ENCODE measurements at places on chromosomes 5 and 9.

GRCh38 chr9:101025940-101026339, 2.6 kb upstream of the PLPPR1 start:
- no peak for DNase-seq

GRCh38 chr5:109611505-109611904, 78.2 kb upstream of the MAN2A1 start:
- no peak for DNase-seq

GRCh38 chr5:81068635-81069034, 108.5 kb downstream of the RASGRF2 start:
- DNase-seq = no peak

DNA sequence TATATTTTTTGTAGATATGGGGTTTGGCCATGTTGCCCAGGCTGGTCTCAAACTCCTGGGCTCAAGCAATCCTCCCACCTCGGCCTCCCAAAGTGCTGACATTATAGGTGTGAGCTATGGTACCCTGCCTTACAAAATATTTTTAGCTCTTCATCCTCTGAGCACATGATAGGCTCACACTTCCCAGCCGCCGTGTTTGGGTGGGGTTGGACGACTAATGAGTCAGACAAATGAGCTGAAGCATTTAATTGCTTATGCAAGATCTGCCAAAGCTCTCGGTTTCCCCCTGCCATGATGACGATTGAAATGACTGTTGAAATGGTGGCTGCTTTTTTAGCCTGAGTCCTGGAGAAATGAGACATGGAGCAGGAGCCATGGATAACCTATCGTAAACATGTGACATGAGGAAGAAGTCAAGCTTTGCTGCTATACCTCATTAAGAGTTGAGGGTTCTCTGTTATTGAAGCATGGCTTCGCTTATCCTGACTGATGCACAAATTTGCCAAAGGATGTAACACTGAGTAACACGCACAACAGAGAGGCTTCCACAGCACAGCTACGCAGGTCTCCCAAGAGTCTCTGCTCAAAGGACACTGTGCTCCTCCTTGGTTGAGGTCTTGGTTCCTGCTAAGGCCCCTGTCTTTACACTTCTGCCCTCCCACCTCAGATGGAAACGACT, 48.2 kb upstream of the GFPT2 start:
- DNase-seq = no peak

DNA sequence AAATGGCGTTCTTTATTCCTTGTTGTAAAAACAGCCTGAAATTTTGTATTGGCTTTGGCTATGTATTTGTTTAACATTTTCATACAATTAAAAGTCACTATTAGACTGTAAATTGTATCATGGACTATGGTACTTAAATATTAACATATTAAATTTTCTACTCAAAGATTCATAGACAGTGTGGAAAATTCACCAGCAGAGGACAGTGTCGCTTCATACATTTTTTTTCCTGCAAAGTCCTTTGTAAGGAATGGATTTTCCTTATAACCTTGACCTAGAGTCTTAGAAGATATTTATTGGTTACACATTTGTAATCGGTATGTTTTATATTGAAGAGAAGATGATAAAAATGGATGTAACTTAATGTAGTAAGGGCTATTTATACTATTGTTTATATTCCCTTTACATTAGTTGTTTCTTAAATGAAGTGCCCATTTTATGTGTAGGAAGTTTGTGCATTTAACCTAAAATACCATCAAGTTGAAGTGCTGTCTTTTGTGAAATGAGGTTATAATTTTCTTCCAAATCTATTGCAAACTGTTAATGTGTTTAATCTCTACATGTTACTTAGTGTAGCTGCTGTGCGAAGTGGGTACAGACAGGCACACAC, 150.1 kb downstream of the KDM4C start:
- no peak for DNase-seq

- DNase-seq = no peak
Measured at GRCh38 chr5:9015937-9016270, 530.0 kb downstream of the SEMA5A start.

GRCh38 chr5:1930880-1931603, 48.3 kb upstream of the IRX4 start:
- no peak for DNase-seq

DNA sequence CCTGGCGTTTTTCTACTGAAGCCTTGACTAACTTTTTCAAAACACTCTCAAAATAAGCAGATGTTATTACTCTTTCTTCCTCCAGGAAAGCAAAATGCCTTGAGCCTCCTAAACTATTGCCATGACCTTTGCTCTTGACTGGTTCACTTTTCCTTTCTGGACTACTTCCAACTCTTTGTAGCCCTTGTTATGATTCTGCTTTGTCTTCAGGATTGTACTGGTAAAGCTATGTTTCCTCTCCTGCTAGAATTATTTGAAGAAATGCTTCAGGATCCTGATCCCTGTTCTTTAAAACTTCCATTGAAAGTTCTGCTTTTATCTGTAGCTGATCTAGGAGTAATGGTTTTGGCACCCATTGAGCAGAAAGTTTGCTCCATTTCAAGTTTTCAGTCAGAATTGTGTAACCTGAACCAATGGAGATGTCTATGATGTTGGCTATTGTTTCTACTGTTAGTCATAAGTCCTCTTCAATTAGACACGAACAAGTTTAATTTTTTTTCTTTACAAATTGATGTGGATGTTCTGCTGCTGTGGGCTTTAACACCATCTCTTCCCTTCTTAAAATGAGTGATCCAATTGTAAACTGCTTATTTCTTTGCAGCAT, 1356.4 kb downstream of the EFNA5 start:
- no peak for DNase-seq

DNA sequence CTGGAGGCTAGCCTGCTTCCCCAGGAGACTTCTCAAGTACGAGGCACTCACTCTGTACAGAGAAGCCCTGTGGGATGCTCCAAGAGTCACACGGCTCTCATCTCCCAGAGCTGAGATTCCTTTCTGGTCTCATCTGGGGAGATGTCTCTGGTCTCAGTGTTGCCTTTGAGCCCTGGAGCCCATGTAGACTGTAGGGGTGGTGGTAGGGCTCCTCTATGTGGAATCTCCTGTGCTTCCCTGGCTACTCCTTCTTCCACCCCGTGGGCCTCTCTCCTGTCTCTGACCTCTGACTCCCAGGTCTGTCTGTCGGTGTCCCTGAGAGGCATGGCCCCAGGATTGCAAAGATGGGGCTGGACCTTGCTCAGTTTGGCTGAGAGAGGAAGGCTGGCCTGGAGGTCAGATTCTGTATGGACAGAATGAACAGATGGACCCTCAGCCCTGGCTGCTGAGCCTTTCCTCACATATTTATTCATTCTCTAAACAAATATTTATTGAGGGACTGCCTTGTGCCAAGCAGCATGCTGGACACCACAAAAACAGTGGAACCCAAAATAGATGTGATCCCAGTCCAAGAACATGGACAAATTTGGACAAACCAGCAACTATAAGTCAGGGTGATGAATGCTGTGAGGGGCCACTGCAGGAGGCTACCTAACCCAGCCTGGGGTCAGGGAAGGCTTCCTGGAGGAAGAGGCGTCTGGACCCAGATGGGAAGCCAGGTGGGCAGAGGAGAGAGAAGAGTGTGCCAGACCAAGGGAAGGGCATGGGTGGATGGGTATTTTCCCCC, 2.6 kb downstream of the CCL19 start:
- no peak for DNase-seq

DNA sequence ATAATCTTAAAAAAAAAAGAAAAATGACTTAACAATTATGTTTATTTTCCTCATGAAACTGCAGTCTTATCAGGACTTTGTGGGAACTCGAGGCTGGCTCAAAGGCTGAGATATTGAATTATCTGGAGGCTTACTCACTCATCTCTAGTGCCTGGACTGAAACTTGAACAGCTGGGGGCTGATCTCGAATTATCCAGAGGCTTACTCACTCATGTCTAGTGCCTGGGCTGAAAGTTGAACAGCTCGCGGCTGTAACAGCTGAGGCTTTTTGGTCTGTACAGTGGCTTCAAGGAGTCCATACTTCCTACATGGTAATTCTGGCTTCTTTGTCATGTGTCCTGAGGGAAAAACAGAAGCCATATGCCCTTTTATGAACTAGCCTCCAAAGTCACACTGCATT, 371.9 kb downstream of the CETN3 start:
- no peak for DNase-seq

GRCh38 chr5:169063316-169063953, 237.5 kb downstream of the SLIT3 start:
- no peak for DNase-seq

DNA sequence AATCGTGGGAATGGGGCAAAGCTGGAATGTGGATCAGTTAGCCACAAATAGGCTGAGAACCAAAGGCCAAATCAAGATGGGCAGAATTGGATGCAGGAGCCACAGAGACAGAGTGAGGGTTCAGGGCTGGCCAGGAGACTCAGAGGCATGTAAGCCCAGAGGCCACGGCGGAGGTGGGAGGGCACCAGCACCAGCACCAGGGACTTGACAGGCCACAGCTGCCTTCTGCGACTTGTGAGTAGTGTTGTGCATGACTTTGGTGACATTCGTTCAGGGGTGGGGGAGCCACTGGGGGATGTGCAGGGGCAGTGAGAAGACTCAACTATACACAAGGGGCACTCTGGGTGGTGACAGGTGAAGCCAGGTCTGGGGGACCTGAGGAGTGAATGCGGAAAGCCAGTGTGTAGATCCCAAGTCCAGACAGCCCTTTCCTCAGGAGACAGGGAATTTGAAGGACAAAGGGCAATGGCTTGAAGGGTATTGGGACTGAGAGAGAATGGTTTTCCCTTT, 53.2 kb downstream of the TMOD1 start:
- no peak for DNase-seq

GRCh38 chr5:148853868-148854267, 27.5 kb downstream of the ADRB2 start:
- DNase-seq = no peak

DNA sequence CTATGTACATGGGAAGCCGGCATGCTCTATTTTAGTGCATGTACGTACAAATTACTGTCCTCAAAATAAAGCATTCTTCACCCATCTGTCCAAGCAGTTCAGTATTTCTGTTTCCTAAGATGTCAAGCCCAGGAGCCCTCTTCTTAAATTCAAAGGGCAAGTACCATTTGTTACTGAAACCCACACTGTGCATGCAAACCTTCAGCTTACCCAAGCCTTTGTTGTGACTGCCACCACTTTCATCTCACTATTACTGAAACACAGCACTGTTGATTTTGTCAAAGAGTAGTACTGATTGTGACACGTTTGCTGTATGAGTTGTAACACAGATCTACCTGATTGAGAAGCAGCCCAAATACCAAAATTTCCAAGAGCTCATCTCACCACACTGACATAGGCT, 390.4 kb upstream of the IZUMO3 start:
- DNase-seq = no peak

DNA sequence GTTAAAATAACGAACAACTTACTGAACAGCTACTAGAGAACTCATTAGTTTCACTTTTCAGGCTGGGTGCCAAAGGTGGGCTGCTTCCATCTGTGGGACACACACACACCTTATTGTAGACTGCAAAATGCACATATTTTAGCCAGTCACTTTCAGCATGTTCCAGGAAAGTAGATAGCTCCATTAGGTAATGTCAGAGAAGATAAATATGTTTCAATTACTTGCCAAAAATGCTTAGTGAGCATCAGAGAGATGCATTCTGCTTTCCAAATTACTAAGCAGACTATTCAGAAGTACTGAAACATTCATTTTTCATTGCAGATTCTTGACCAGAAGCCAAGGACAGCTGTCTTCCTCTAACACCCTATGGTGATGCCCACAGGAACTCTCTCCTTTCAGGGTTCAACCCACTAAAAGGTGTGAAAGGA, 56.2 kb upstream of the APC start:
- no peak for DNase-seq

GRCh38 chr9:108056805-108057386, 567.3 kb upstream of the KLF4 start:
- DNase-seq = no peak

GRCh38 chr9:68898781-68899439, 115.0 kb downstream of the PRKACG start:
- no peak for DNase-seq

- no peak for DNase-seq
Measured at GRCh38 chr5:45774528-45774927, 78.3 kb upstream of the HCN1 start.

DNA sequence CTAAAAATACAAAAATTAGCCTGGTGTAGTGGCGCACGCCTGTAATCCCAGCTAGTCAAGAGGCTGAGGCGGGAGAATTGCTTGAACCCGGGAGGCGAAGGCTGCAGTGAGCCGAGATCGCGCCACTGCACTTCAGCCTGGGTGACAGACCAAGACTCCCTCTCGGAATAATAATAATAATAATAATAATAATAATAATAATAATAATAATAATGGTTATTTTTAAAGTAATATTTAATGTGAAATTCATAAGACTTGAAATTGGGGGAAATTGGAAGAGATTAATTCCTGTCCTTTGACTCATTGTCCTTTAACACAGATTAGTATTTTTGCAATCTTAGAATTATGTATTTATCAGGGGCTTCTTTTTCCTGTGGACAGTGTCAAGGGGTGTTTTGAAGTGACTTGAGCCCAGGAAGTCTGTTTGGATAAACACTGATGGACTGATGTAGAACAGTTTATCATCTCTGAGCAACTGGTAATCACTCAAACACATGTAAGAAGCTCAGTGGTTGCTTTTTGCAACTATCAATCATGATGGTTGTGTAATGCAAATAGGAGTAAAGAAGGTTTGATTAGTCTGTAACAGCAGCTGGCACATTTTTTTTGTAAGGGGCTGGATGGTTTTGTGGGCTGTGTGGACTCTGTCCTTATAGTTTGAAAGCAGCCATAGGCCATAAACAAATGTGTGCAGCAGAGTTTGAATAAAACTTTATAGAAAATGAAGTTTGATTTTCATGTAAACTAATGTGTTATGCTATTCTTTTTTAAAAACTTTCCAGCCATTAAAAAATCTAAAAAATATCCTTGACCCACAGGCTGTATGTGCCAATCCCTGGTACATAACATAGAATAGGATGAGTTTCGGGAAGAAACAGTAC, 93.5 kb downstream of the F2RL2 start:
- no peak for DNase-seq

DNA sequence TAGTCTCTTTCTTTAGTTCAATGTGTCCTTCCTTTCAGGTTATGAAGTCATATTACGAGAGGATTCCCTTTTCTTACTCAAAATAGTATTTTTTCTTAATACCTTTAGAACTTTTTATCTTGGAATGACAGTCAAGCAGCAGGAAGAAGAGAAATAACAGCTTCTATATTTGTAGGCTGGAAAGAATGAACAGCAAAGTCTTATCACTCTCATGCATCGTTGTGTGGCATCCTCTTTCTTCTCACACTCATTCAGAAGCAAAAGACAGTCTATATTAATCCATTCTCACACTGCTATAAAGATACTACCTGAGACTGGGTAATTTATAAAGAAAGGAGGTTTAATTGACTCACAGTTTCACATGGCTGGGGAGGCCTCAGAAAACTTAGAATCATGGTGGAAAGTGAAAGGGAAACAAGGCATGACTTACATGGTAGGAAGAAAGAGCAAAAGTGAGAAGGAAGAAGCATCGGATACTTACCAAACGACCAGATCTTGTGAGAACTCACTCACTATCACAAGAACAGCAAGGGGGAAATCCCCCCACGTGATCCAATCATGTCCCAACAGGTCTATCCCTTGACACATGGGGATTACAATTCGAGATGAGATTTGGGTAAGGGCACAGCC, 1646.1 kb upstream of the CDH6 start:
- DNase-seq = no peak
